Activated CD4-positive, alpha-beta T cell treated with anti-CD3 and anti-CD28 coated beads, Interleukin-2, amount 10 ng/mL, durations not matched to agents 24 days and 14 days (primary cell): ENCODE measurements at places on chromosomes 7 and 10.

GRCh38 chr10:92074126-92074887, 150.7 kb downstream of the BTAF1 start:
- no peak for DNase-seq

GRCh38 chr10:21791276-21791675, 212.3 kb downstream of the DNAJC1 start:
- DNase-seq: no peak

DNA sequence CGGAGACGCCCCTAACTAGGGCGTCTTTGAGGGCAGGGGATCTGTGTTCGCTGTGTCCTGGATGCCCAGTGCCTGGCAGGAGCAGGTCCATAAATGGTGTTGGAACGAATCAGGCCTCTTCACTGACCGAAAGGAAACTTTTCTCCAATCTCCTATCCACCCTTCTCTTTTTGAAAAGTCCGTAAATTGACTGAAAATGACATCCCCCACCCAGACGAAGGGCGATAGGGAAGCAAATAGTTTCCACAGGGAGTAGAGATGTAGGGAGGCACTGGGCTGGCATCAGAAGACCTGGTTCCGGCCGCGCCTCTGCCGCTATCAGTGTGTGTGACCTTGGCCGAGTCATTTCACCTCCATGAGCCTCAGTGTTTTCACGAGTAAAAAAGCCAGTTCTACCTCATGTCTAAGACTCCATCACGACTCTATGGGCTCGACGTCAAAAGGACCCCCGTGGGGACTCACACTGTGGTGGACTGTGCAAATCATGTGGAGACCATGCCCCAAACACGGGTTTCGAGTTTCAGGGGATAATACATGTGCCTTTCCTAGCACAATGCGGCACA, 497 bp upstream of the RAB11FIP2 start:
- DNase-seq: peak; percentile 58

- no peak for DNase-seq
These were observed 217.5 kb downstream of the POLR1F start for GRCh38 chr7:19491371-19491770.

DNA sequence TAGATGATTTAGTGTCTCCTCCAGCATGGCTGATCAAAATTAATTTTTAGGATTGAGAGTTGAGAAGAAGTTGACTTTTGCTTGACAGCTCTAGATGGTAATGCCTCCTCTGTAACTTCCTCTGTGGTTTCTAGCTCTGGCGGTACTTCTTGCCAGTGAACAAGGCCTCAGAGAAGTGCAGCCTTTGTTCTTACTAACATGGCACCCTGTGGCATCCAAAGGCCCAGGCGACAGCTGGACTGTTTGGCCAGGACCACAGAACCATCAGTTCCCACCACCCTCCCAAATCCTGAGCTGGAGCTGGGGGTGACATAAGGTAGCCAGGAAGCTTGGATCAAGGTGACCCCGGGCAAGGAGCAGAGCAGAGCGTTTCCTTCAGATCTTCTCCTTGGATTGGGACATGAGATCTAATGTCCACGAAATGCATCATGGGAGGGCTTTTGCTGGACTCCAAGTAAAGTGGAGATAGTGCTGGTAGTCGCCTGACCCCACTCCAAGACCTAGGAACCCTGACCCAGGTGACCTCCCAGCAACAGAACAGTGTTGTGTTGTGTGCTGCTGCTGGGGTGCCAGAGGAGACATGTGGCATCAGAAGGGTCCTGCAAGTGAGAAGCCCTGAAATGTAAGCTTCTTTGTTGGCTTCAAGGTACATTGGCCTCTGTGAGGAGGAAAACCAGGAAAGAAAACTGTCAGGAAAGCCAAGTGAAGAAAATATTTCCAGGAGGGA, 41.8 kb downstream of the APBB1IP start:
- DNase-seq: peak; percentile 84

DNA sequence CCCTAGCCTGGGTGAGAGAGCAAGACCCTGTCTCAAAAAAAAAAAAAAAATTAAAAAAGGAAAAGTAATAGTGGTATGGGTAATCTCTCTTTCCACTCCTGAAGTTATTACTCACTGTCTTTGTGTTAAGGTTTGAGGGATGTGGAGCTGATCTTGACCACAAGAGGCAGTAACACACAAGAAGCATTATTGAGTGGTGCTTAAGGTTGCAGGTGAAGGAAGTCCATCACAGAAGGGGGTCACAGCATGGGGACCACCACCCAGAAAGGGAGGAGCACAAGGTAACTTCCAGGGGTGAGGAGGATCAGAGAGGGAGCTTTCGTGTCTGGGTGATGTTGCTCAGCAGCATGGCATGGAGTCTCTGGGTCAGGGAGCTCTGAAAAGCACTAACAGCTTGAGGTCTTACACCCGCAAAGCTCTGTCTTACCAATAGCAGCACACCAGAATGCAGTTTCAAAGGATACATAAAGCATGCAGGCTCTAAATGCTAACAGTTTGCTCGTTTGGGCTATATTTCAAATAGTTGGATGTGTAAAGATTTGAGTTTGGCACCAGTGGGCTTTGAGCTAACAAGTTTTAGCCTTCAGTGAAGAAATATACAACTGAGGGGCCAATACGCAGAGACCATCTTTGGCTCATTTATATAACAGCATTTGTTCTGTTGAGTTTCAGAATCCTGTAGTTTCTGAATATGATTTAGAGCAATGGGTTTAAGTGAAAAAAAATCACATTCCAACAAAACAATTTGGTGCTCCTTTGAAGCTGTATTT, 100.4 kb upstream of the DNAJC1 start:
- no peak for DNase-seq

GRCh38 chr7:118629898-118630438, 405.5 kb downstream of the ANKRD7 start:
- DNase-seq: no peak

DNA sequence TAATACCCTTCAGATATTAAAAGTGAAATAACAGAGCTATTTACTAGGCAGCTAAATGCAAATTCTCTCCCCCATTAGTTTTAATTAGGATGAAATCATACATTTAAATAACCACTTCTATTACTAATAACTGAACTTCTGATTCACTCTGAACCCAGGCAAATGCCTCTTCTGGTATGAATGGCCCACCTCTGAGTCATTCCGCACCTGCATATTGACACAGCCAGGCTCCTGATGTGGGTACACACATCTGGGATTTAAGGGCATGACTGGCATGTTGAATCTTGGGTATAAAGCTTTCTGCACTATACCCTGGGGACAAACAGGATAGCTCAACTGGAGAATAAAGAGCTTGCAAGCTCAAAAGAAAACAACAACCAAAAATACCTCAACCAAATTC, 140.9 kb downstream of the AUTS2 start:
- no peak for DNase-seq

DNA sequence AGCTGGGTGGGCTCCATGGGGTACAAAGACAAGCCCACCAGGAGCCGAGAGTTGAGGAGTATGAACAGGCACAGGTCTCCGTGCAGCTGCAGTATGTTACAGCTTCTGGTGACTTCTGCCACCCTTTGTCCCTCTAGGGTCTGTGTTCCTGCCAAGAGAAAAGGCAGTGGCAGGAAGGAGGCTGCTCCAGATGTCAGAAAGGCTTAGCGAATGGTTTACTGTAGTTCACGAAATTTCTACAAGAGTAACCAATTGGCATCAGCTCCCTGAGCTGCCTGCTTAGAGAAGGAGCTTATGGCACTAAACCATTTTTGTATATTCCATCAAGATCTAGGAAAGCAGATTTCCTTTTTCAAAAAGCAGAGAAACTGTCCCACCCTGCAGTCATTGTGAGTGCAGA, 48.2 kb upstream of the TMEM72 start:
- DNase-seq: no peak

DNA sequence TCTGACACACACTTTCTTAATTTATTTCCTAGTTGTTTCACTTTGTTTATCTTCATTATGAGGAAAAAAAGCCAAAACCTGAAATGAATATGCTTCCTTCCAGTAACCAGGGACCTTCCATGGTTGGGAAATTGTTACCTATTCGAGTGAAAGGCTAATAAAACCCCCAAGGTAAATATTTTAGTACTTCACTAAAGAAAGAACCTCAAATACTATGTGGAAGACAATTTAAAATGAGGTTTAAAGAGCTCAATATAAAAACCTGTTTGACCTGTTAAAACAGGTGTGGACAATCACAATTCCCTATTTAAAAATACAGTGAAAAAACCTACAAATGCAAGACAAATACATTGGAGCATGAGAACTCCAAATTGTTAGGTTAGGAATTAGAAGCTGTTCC, 192.6 kb downstream of the CFTR start:
- no peak for DNase-seq

- DNase-seq: no peak
These were observed 61.7 kb downstream of the CDH23 start for GRCh38 chr10:71458387-71458786.

- no peak for DNase-seq
These were observed 816.1 kb upstream of the C7orf33 start for GRCh38 chr7:147774461-147774860.

GRCh38 chr10:67518043-67518442, 178.0 kb downstream of the CTNNA3 start:
- DNase-seq: no peak

DNA sequence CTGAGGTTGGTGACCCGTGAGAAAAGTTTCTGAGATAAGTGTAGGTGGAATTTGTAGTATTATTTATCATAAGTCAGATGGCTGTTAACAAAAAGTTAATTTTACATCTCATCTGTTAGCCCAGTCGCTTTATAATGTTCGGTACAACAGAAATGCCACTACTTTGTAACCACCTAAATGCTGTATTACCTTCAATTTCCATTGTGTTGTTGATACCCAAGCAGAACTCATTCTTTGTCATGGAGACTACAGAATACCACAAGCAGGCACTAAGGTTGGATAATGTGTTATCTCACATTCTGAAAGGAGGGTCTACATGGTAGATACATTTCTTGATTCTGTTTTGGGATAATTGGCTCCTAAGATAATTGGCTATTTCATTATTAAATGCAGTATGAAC, 249.8 kb upstream of the KAT6B start:
- DNase-seq: no peak

DNA sequence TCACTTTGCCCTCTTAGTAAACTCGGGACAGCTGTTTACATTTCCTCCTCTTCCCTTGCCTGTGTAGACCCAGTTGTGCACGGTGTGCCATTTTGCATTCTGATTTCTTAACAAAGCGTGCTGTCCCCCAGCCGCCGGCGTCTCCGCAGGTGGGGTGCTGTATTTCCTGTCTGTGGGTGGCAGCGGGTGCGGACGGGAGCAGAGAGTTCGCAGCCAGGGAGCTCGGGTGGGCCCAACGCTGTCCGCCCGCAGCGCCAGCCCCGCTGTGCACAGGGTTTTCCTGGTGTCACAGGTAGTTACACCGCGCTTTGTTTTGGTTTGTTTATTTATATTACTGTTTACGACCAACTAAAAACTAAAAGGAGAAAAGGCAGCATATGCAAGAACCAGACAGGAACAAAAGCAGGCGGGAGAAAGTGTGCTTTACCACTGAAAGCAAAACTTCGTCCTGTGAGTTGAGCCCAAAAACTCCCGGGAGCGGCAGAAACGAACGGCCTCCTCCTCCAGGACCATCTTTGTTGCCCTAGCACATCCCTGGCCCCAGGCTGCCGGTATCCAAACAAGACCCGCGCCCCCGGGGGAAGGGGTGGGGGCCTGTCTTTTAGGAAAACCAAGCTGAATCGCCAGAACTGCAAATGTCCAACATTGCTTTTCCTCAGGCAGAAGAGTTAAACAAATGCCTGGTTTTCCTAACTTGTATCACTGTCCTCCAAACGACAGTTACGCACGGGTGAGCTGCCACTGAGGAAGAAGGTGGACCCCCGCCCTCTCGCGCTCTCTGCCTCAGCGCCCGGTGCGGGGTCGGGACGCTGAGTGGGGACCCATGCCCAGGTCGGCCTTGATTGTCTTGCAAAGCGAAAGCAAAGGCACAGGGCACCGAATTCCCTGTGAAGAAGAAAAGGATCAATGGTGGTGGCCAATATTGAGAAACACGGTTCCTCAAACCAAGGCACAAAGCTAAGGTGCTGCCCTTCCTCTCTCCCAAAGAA, 45.9 kb upstream of the DRGX start:
- no peak for DNase-seq

GRCh38 chr7:147412782-147413556, 1177.6 kb upstream of the C7orf33 start:
- no peak for DNase-seq

- DNase-seq: peak; percentile 88
These were observed 42.3 kb downstream of the NOC3L start for GRCh38 chr10:94320285-94320914.

DNA sequence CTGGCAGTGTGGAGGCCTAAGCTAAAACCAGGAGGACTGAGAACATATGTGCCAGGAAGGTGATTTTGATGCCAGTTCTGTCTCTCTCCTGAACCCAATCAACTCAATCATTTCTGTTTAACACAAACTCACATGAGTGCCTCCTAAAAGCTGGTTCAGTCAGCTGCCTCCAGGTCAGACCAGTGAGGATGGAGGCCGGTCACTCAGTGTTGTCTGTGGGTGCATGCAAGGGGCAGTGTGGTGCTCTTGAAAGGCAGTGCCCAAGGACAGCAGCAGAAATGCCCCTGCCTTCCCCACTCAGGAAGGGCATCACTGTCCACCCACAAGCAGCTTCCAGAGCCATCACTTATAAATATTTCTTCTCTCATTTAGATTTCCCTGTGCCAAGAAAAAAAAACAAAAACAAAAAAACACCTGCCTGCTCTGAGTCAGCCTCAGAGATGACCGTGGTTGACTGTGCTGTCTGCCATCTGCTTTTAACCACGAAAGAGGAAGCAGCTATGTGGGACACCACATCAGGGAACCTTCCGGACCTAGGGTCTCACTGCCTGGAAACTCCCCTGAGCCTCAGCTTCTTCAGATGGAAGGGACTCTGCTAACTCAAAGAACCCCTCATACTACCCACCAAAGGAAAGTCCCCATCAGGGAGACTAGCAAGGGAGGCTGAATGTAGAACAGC, 39.1 kb downstream of the VOPP1 start:
- peak; percentile 95 for DNase-seq

- no peak for DNase-seq
These were observed 4.0 kb downstream of the SKAP2 start for GRCh38 chr7:26860361-26860760.

- no peak for DNase-seq
These were observed 20.4 kb downstream of the NUDCD3 start for GRCh38 chr7:44470135-44470479.

GRCh38 chr10:70458329-70459060, 17.0 kb upstream of the NODAL start:
- peak; percentile 67 for DNase-seq

DNA sequence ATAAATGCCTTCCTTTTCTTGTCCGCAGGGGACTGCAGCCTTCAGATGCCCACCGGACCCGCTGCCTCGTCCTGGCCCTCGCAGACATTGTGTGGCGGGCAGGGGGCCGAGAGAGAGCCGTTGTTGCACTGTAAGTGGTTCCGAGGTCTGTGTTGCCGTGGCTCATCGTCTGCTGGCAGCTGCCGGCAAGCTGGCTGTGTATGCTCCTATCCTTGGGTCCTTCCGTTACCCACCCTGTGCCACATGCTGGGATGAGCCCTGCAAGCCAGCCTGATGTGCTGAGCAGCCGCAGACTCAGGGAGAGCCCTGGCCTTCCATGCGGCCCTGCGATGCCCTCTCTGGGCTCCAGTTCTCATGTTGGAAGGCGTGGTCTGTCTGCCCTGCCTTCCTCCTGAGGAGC, 61.2 kb upstream of the AQP1 start:
- no peak for DNase-seq
